Putamen (tissue), 1 donor: ENCODE measurements at places on chromosomes 7 and 10.

DNA sequence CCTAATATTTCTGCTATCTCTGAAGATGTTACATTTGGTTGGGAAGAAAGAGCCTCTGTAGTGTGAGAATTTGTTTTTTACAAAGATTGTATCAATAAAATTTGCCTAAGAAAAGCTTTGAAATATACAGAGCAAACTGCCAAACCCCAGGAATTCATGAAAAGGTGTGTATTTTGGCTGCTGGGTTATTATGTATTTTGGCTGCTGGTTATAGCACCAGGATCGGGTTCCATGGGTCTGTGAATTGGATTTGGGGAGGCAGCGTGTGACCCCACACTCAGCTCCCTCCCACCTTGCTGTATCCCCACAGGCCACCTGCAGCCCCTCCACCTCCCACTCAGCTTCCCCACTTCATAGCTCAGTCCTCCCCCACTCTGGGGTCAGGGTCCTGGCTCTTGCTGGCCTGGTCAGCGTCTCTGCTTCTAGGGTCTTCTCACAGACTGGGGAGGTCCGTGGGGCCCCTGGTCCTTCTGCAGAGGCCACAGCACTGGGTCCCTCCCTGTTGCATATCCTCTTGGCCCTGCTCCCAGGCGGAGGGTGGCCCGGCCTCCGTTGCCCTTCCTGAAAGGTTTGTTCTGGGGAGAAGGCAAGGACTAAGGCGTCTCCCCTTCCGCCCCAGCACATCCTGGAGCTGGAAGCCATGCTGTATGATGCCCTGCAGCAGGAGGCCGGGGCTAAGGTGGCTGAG lies 24.0 kb upstream of the DPYSL4 start:
- no peak for DNase-seq

DNA sequence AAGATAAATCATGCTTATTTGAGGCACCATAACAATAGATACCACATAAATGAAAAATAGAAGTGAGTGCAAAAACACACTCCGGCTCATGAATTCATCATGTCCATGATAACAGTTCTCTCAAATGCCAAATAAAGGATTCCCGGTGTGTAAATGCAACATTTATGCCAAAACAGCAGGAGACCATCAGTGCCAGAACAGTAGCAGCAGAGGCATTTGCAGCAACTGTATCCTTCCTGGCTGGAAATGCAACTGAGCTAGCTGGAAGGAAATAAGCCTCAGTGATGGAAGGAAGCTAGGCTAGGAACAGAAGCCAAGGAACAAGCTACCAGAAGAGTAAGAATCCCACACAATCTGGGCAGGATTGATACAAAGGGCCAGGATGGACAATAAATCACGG lies 79.9 kb upstream of the THSD7A start:
- DNase-seq, result no peak

GRCh38 chr7:122893486-122893885 lies 7.2 kb upstream of the CADPS2 start:
- no peak for DNase-seq

- DNase-seq, result no peak
These were observed 18.3 kb downstream of the CPED1 start for GRCh38 chr7:121006711-121007315.

DNA sequence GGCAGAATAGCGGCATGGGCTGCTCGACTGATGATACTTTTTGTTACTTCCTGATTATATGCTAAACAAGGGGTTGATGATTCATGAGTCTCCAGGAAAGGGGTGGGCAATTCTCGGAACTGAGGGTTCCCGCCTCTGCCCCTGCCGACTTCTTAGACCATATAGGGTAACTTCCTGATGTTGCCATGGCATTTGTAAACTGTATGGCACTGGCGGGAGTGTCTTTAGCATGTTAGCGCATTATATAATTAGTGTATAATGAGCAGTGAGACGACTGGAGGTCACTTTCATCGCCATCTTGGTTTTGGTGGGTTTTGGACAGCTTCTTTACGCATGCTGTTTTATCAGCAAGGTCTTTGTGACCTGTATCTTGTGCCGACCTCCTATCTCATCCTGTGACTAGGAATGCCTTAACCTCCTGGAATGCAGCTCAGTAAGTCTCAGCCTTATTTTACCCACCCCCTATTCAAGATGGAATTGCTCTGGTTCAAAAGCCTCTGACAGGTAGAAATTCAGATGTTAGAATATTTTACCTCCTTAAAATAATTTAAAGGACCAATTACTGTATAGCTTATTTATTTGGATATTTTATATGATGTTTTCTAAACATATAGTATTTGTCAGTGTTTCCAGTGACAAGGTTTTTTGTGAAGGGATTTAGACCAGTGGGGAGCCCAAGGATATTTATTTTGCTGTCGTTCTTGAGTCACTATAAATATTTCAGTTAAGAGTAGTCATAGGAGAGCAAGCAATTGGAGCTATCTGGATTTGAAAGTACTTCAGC lies 90.1 kb upstream of the PIK3CG start:
- no peak for DNase-seq

DNA sequence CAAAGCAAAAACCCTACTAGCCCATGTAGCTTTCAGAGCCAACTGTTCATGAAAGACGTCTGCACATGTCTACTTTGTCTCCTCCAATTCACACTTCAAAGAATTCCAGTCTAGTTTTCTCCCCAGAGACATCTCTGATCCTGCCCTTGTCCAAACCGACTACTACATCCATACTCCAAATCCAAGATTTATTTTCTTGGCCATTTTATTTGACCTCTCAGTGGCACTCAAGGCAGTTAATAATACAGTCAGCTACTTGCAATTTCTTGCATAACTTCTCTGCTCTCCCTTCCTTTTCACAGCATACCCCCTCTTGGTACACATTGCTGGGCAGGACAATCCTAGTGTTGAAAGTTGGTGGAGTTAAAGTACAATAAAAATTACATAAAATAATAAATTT lies 170.9 kb upstream of the INHBA start:
- DNase-seq, result no peak

GRCh38 chr7:17682586-17682985 lies 257.7 kb downstream of the SNX13 start:
- DNase-seq, result no peak

DNA sequence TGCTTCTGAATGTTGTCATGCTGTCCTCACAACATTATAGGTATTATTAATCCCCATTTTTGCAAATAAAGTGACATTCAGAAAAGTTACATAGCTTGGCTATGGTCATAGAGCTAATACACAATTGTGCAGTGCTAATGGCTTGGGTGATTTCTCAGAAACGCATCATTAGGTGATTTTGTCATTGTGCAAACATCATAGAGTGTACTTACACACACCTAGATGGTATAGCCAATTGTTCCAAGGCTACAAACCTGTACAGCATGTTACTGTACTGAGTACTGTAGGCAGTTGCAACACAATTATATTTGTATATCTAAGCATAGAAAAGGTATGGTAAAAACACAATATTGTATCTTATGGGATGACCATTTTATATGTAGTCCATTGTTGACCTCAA lies 91.0 kb downstream of the BTAF1 start:
- DNase-seq, result no peak

DNA sequence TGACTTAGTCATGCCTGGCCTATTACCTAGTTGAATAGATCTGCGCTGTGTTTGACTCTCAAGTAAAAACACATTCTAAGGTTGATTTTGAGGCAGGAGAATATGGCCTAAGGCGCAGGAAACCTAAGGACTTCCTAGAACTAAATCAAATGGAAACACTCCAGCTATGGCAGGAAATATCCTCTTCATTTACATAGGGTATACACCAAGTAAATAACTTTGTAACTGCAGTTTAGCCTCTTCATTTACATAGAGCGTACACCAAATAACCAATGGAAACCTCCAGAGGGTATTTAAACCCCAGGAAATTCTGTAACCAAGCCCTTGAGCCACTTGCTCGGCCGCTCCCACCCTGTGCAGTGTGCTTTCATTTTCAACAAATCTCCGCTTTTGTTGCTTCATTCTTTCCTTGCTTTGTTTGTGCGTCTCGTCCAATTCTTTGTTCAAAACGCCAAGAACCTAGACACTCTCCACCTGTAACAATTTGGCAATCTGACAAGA lies 35.6 kb upstream of the XRCC2 start:
- no peak for DNase-seq

DNA sequence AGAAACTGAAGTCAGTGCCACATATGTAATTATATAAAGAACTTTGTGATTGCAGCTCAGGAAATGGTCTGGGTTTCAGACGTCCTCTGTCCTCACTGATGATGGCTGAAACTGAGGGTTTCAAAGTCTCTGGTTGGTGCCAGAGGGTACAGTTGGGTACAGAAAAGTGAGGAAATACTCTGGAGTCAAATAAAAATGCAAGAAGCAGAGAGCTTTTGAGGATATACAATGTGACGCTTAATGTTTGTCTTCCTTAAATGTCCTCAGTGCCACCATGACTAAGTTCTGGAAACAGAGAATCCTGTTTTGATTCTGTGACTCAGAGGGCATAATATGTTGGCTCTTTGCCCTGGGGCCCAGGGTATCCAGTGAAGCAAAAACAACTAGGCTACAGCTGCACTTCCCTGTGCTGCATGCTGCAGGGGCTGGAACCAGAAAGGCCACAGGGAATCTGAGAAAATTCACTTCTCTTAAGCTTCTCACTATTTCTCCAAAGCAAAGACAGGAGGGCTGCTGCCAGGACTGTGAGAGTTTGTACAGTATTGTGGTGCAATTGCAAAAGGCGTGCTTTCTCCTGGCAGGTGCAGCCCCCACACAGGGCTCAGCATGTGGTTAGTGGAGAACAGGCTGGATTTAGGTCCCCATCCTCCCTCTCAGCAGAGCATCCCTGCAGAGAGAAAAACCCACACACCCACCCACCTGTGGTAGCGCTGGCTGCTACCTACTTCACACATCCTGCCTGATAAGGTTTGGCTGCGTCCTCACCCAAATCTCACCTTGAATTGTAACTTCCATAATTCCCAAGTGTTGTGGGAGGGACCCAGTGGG lies 169.5 kb upstream of the SVIL start:
- DNase-seq, result peak; percentile 56

DNA sequence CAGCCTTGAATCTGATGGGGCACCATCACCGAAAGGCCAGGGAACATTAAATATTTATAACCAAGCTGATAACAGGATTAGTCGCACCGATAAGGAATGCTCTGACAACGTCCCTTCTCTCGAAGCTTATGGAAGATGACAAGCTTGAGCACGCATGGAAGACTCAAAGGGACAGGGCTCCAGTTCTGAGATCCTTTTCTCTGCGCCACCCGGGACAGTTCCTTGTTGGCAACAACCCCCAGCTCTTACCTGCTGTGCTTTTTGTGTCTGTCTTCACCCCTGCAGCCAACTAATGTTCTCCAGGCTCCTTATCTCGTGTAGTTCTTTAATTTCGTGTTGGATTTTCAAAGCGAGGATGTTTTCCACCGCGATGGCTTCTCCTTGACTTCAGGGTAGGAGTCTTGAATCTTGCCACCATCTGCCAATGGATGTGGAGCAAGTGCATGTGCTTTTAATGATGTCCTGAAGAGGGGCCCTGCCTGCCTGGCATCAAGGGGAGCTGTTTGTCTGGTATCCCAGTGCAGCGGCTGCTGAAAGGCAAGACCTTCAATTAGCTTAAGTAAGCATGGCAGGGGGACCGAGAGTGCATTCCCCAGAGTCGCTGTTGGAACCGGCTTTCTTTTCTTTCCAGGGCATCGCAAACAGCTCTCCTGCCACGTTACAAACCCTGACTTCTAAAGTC lies 354 bp upstream of the FERD3L start:
- no peak for DNase-seq

GRCh38 chr7:130141161-130141883 lies 63.9 kb downstream of the TMEM209 start:
- peak; percentile 71 for DNase-seq

DNA sequence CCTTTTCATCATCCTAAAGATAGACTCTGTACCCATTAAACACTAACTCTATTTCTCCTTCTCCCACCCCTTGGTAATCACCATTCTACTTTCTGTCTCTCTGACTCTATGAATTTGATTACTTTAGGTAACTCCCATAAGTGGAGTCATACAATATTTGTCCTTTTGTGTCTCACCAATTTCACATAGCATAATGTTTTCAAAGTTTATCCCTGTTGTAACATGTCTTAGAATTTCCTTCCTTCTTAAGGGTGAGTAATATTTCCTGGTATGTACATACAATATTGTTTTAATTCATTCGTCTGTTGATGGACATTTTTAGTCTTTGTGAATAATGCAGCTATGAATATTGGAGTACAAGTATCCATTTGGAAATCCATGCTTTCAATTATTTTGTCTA lies 50.9 kb upstream of the CDCA7L start:
- no peak for DNase-seq

DNA sequence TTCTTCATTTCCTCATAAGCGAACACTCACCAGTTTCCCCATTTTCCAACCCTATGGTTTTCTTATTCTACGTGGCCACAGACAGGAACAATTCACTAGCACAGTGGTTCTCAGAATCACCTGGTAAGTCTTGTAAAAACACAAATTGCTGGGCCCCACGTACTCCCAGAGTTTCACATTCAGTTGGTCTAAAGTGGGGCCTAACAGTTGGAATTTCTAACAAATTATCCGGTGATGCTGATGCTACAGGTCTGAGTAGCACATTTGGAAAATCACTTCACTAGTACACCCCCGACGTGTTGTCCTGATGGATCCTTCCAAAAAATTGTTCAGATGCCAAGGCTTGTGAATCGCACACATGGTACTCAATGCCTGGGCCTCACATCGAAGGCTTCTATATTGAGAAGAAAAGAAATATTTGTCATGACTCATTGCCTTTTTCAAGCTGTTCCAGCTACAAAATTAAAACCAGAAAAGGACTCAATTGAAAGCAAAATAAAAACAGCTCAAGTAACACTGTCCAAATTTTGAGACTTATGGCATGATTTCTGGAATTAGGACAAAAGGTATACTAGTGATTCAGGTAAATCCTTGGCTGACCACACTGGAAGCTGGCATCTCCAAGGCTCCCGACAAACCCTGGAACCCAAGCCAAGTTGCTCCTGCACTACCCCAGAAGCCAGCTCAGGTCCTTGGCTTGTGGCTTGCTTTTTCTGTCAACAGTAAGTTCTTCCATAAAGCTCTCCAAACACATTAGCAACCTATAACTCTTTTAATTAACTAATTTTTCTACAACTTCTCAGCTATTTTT lies 12.9 kb upstream of the VIM start:
- DNase-seq, result no peak

GRCh38 chr7:136940122-136940521 lies 71.7 kb downstream of the CHRM2 start:
- DNase-seq, result no peak

DNA sequence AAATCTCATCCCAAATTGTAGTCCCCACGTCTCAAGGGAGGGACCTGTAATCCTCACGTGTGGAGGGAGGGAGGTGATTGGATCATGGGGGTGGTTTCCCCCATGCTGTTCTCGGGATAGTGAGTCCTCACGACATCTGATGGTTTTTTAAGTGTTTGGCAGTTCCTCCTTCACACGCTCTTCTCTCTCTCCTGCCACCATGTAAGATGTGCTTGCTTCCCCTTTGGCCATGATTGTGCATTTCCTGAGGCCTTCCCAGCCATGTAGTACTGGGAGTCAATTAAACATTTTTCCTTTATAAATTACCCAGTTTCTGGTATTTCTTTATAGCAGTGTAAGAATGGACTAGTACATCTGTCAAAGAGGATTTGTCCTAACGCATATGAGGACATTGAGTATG lies 59.5 kb downstream of the RGS10 start:
- DNase-seq, result no peak
